ENCODE measurements at places on chromosomes 16 and 17. TPM values are rescaled to one million over a fixed set of nuclear protein-coding genes. Genes with fewer than 3 reads are reported as not detected.

GRCh38 chr17:4551141-4551540 is 4.0 kb downstream of the MYBBP1A start:
- no peak overlapping the region for H3K27ac ChIP-seq
- H3K27me3 ChIP-seq = no peaks in the 10 kb centered on the region
- no peaks in the 10 kb centered on the region for H3K36me3 ChIP-seq
- peaks cover 17% of the 10 kb centered on the region for H3K4me1 ChIP-seq
- DNase-seq = no peak

- no peak for DNase-seq
- H3K27me3 ChIP-seq = peaks cover 25% of the 10 kb centered on the region
- H3K27ac ChIP-seq = no peak overlapping the region
- peaks cover 9% of the 10 kb centered on the region for H3K4me1 ChIP-seq
- H3K4me3 ChIP-seq = no peak overlapping the region
Observed at GRCh38 chr17:76841776-76842405, 26.3 kb upstream of the MGAT5B start.

GRCh38 chr17:64448665-64449512 is at the start of gene MILR1:
Gene MILR1 (plus strand): TSS chr17:64449115. CDS start chr17:64449169, 54 bp downstream.
- DNase-seq = peak; percentile 62
- no peaks in the 10 kb centered on the region for H3K27me3 ChIP-seq
- no peaks in the 10 kb centered on the region for H3K4me1 ChIP-seq
- no peaks in the 10 kb centered on the region for H3K36me3 ChIP-seq
- peak within 1 kb of the TSS; percentile 33 for H3K4me3 ChIP-seq
- H3K27ac ChIP-seq = no peak within 1 kb of the TSS

DNA sequence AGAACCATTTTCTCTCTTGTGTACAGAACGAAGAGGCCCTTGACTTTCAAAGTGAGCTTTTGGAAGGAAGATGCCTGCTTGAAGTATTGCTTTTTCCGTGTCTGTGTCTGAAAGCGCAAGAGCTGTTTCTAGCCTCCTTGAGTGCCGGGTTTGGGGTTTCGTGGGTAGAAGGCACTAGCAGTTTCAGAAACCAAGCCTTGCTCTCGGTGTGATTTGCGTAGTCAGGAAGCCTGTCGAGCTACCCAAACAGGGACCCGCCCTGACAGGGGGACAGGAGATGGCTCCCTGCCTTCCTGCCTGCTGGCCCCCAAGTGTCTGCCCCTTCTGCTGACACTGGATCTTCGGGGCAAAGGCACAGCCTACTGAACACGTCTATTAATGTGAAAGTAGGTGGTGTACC is 322.0 kb downstream of the MAF start:
- H3K4me1 ChIP-seq = no peaks in the 10 kb centered on the region
- H3K27me3 ChIP-seq = no peaks in the 10 kb centered on the region
- no peak overlapping the region for H3K4me3 ChIP-seq
- H3K36me3 ChIP-seq = no peaks in the 10 kb centered on the region

- peak overlapping the region; percentile 42 for H3K4me3 ChIP-seq
- DNase-seq = no peak
- H3K4me1 ChIP-seq = peaks cover 9% of the 10 kb centered on the region
- H3K27ac ChIP-seq = peak overlapping the region; percentile 9
- no peaks in the 10 kb centered on the region for H3K36me3 ChIP-seq
Observed at GRCh38 chr17:83052241-83052564, 27.2 kb upstream of the METRNL start.

GRCh38 chr16:24745791-24746190 is 16.3 kb downstream of the TNRC6A start:
- H3K36me3 ChIP-seq = no peaks in the 10 kb centered on the region
- no peak overlapping the region for H3K27ac ChIP-seq
- no peak for DNase-seq
- H3K4me3 ChIP-seq = no peak overlapping the region

- no peaks in the 10 kb centered on the region for H3K27me3 ChIP-seq
- peaks cover 99% of the 10 kb centered on the region for H3K36me3 ChIP-seq
- DNase-seq = no peak
- H3K4me1 ChIP-seq = peaks cover 21% of the 10 kb centered on the region
- no peak overlapping the region for H3K4me3 ChIP-seq
Observed at GRCh38 chr16:24820522-24820921, 25.2 kb upstream of the SLC5A11 start.

- DNase-seq = no peak
- no peaks in the 10 kb centered on the region for H3K36me3 ChIP-seq
- H3K27ac ChIP-seq = no peak within 1 kb of the TSS
- H3K4me1 ChIP-seq = no peaks in the 10 kb centered on the region
Observed at GRCh38 chr17:40993839-40994238, at the start of gene KRTAP3-3. Gene KRTAP3-3 (minus strand): TSS chr17:40994164. CDS start chr17:40994097, 67 bp downstream.

DNA sequence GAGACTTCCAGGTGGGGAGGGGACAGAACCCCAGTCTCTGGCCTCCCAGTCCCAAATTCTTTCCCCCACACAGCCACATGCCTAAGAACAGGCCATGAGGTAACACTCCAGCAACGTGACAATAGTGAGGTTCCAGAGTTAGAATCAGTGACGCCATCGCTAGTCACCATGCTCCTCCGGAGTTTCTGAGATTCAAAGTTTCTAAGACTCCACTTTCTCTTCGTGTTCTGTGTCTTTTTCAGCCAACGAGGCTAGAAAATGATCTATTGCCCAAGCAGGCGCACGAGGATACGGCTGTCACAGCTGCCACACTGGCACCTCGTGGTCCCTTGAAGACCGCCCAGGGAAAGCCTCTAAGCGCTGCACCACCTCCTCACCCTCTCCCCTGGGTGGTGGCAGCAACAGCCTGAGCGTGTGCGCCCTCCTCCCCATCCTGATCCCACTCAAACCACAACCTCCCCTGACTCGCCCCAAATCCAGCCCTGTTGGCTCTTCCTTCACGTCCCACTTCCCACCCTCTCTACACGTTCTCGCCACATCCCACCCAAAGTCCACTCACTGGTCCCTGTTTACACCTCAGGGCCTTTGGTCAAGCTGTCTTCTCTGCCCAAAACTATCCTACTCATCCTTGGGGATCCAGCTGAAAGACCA is 1.0 kb downstream of the MCRIP1 start:
- H3K36me3 ChIP-seq = no peaks in the 10 kb centered on the region
- H3K27me3 ChIP-seq = no peaks in the 10 kb centered on the region
- peak overlapping the region; percentile 35 for H3K4me3 ChIP-seq
- peaks cover 27% of the 10 kb centered on the region for H3K4me1 ChIP-seq
- no peak for DNase-seq

The SHISA6 gene
- 1.8 TPM for total RNA-seq

The KRTAP2-3 gene
- not detected for total RNA-seq

The TP53I13 gene
- total RNA-seq = 27.3 TPM

The CCP110 gene
- 6.8 TPM for total RNA-seq
